Daoy (cell line): ENCODE measurements at places on chromosomes 12 and 14. TPM values are rescaled to one million over a fixed set of nuclear protein-coding genes. Genes with fewer than 3 reads are reported as not detected.
A peak's percentile ranks its signal among the peaks of the same experiment; 100 is the strongest.

The POTEM gene
- total RNA-seq = 0.51 and 0.57 TPM in 2 replicates

The SERPINA12 gene
- not detected in 2 replicates for total RNA-seq

DNA sequence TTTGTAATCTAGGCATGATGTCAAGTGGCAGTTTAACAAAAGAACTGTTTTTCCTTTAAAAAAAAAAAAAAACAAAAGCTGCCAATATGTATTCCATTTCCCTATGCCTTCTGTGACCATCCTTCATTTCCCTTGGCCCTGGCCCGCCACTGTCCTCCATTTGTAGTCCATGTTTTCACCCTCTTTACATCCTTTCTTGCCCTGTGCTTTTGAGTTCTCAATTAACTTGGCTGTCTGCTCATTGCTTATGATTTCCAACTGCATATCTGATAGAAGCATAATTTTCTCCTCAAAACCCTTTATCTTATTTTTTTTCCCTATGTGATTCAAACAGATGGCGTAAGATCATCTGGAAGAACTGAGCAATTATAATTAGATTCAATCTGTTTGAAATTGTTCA is 297.5 kb downstream of the NAV3 start:
- DNase-seq = no peak

DNA sequence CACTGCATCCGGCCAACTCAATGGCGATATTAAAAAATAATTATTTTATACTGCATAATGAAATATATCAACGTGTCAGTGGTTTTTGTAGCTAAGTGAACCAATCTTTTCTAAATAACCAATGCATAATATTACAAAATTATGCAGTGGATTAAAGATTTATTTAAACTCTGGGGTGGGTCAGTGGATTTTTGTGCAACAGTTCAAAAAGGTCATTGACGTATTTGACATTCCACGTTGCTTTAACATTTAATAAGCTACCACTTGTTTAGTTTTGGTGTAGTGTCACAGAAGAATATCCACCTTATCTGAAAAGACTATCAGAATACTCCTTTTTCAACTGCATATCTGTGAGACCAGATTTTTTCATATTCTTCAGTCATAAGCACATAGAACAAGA is 2.6 kb downstream of the ZC3H14 start:
- no peak for DNase-seq

The AQP2 gene
- not detected in 2 replicates for total RNA-seq

GRCh38 chr14:71582705-71583104 is 349.5 kb upstream of the RGS6 start:
- peak; percentile 58 for DNase-seq

- DNase-seq = peak; percentile 63
These were observed 12.2 kb upstream of the TUBA1A start for GRCh38 chr12:49200919-49201594.

The KRT73 gene
- total RNA-seq = not detected in 2 replicates

DNA sequence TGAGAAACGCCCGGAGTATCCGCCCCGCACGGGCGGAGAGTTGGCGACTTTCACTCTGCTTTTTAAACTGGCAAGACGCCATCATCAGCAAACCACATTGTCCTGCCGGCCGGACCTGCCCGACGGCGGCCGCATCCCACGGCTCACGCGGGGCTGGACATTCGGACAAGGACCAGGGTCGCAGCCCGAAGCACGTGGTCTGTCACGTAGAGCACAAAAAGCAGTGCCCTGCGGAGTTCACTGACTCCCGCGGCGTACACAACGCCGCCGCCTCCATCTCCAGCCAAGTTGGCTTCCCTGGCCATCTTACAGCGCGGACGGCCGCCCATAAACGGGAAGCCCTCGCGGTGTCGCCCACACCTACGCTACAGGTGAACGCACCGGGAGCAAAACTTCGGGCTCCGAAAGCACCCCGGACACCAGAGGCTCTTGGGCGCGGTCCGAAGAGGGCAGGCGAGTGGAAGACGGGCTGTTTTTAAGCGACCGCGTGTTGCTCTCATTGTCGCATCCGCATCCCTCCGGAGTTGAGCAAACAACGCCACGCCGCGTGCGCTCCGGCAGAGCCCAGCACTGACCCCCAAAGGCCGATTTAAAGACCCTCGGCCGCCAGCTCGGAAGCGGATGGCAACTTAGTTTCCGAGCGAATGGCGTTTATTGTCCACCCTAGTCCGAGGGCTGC is 966 bp downstream of the SINHCAF start:
- peak; percentile 62 for DNase-seq

DNA sequence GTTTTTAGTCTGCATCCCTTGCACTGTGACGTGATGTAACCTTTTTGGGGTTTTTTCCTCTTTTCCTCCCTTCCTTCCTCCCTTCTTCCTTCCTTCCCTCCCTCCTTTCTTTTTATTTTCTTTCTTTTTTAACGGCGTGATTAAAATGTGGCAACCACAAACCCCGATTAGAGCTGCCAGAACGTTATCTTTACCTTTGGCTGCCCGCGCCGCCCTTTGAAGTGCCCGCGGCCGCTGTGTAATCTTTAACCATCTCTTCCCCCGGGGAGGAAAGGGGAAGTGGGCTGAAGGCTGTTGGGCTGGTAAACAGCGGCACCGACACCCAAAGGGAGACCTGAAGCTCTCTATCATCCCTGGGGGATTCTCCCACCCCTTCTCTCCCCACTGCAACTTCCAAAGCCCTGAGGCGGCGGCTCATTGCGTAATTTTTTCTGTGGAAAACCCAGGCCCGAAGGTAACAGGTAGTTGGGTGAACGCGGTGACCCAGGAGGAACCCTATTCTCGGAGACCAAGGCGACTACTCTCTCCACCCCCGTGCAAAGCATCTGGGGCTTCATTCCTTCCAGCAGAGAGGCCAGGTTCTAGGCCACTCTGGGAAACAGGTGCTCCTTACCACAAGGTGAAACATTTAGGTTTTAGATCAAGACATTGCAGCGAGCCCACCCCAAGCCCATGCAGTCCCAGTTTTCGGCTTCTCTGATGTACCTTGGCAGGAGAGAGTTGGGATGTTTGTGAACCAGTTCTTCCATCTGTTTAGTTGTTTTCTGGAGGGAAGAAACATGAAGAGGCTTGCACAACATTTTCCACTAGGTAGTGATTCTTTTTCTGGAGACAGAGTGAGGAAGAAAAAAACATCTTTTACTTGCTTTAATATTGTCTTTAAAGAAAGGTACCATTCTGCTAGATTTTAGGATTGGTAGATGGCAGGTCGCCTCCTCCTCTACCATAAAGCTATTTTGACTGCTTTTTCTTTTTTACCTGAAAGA is 1.5 kb downstream of the LGR5 start:
- DNase-seq = no peak

DNA sequence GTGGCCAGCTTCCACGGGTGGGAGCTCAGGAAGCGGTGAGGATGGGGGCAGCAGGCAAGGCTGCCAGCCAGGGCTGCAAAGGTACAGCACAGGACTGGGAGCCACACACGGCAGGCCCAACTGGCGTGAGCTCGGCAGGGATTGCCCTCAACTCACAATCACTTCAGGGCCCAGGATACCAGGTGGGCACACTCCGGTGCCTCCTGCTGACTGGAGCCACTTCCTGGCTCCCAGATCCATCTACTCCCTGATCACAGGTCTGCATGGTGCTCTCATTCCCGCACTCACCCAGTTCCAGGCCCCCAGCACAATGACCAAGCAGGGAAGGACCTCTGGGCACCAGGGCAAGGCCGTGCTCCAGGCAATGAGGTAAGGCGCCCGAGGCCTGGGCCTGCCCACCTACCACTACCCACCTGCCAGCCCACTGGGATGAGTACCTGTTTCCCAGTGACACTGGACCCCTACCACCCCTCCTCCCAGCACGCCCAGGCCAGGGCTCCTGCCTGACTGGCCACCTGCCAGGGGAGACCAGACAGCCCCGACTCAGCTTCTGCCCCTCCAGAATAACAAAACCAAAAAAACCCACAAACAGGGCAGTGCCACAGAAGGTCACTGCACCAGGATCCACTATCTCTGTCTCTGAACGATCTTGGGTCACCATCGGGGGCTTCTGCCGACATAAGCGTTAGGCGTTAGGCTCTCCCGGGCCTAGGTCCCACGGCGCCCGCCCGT is 1.8 kb downstream of the JAG2 start:
- no peak for DNase-seq

DNA sequence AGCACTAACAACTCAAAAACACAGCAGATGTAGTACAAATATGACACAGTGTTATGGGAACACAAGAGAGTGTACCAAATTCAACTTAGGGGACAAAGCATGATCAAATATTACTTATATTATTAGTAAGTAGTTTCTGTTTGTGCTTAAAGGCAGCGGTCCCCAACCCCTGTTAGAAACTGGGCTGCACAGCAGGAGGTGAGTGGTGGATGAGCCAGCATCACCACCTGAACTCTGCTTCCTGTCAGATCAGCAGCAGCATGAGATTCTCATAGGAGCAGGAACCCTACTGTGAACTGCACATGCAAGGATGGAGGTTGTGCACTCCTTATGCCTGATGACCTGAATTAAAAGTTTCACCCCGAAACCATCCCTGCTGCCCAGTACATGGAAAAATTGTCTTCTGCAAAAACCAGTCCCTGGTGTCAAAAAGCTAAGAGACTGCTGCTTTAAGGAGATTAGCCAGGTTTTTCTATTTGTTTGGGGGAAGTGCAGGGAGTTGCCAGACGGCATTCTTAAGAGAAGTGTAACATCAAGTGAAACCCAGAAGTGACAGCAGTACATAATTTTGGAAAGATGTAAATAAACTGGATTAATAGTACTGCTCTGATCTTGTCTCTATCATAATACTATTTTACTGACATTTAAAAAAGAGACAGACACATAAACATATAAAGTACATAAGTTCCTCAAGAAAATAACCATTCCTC is 26.7 kb downstream of the GTF2A1 start:
- no peak for DNase-seq

DNA sequence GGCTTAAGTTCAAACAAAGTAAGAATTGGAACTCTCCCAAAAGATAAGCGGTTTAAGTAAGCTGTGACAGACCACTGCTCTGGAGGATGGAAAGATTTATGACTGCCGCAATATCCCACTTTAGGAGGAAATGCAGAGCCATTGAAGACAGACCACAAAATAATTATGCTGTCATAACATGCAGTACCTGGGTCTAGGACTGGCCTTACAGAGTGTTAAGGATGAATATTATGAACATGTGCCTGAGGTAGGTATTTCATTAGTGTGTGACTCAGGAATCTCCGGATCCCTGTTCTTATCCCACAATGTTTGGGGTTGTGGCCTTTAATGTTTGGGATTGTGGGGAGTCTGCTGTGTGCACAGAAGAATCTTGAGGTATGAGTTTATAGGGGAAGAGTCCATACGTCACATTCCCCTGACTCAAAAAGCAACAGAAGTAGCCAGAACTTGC is 114.9 kb downstream of the SAMD4A start:
- peak; percentile 81 for DNase-seq

DNA sequence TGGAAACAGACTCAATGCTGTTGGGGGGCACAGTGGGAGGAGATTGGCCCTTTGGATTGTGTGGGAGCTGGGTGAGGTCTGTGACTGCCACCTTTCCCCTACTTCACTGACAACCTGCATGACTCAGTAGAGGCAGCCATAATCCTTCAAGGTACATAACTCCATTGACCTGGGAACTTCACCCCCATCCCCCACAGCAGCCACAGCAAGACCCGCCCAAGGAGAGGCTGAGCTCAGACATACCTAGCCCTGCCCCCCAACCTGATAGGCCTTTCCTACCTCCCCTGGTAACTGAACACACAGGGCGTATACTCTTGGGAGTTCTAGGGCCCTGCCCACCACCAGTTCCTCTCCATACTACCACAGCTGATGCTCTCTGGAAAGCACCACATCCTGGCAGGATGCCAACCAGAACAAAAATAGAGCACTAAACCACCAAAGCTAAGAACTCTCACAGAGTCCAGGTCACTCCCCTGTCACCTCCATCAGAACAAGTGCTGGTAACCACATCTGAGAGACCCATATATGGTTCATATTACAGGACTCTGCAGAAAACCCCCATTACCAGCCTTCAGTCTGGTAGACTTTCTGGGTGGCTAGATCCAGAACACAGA is 703.9 kb downstream of the FSCB start:
- DNase-seq = peak; percentile 48
